Posterior cingulate gyrus (tissue), 11 donors: ENCODE measurements at places on chromosomes 11 and 22.

DNA sequence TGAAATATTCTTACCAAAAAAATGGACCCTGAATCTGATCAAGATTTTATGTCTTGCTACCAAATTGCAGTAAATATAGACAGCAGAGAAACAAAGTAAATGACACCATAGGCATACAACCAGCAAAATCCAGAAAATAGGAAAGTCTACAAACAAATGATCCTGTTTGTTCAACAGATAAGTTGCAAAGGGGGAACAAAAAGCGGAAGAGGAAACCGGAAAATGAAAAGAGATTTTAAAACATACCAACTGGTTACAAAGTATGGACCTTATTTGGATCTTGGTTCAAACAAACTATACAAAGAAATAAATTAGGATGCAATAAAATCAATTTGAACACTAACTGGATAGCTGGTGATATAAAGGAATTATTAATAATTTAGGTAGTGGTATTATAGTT is 92.0 kb downstream of the TMPRSS5 start:
- no peak for DNase-seq

DNA sequence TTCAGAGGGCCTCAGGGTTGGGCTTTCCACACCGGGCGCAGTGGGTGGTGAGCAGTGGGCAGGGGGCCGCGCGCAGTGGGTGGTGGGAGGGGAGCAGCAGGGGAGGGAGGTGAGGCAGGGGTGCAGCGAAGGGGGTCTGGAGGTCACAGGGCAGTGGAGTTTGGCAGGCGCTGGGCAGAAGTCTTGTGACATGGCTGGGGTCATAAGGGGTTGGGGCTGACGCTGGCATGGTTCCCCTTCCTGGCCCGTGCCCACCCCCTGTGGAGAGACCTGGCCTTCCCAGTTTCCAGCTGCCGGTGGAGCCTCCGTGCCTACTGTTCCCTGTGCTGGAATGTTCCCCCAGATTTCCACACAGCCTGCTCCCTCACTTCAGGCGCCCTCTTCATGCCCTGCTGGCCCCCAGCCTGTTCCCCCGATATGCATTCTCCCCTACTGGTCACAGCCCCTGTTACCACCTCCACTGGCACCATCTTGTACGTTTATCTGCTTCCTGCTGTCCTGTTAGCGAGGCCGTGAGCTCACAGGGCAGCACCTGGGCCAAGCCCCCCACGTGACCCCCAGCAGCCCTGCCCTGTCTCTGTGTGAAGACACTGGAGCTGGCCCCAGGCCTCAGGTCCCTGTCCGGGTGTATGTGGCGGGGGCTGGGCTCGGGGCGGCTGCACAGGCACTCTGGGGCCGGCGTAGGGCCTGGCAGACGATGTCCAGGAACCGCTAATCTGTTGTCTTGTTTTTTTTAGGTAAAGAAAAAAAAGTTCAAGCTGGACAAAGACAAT is 111.6 kb downstream of the KCNQ1OT1 start:
- DNase-seq: peak; percentile 6

GRCh38 chr11:134544095-134544815 is 132.2 kb upstream of the B3GAT1 start:
- no peak for DNase-seq

DNA sequence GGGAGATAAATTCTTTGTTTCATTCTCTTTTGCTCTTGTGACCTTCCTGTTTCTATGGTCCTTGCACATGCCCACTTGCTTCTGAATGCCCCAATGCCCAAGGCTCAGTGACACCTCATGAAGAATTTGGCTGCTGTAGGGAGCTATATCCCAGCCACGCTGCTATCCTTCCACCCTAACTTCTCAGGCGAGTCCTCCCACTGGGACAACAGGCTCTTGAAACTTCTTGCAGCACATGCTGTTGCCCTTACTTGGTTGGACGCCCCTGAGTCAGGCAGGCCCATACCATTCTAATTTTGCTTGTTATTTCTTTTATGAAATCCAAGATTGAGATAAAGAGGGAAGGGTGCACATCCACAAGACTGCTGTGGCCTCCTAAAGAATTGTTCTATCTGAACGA is 57.6 kb upstream of the BLID start:
- no peak for DNase-seq

- DNase-seq: no peak
These were observed 114.1 kb downstream of the RRAS2 start for GRCh38 chr11:14244926-14245325.

DNA sequence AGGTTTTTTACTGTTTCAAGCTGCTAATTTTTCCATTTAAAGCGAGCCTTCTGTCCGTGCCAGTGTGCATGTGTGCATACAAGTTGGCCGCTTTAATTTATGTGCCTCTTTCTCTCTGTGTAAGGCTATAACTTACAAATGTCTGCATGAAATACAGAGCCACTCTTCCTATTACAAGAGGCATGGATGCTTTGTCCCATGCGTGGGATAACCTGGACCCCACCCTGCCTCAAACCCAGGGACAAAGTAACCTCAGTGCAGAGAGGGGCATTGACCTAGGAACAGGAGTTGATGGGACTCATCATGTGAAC is 28.8 kb downstream of the PKNOX2 start:
- no peak for DNase-seq
